ENCODE measurements at places on chromosomes 2 and 18.

DNA sequence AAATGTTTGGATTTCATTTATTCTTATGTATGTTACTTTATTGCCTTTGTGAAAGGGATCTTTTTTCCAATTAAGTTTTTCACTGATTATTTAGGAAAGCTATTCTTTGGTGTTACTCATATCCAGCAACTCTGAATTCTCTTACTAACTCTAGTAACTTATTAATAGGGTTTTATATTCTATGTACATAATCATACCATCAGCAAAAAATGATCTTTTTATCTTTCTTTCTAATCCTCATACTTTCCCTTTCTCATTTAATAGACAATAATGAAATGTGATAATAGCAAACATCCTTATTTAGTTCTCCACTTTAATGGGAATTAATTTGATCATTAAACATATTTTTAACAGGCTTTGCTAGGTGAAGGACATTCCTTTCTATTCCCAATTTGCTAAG, 12.3 kb upstream of the CDKL4 start:
- no peak for DNase-seq

- DNase-seq: no peak
Measured at GRCh38 chr2:26605999-26606846, 34.9 kb downstream of the CIB4 start.

GRCh38 chr18:76437011-76437410, 58.0 kb downstream of the ZNF516 start:
- no peak for DNase-seq

- DNase-seq: no peak
Measured at GRCh38 chr2:47386551-47386950, 16.4 kb upstream of the MSH2 start.

DNA sequence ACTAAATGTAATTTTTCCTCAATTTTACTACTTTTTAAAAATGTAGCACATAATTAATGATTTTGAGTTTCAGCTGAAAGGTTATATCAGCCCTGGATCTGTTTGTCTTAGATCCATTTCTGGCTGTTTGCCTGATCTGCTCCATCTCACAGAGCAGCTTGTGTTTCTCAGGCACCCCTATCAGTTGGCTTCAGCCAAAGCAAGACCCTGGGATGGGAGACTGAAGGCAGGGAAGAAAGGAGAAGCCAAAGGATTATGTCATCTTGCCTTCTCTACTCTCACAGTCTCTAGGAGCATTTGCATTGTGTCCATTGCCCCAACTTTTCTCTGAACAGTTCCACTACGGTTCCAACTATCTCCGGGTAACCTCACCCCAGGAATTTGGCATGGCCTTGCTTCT, 110.5 kb downstream of the CCDC148 start:
- no peak for DNase-seq

DNA sequence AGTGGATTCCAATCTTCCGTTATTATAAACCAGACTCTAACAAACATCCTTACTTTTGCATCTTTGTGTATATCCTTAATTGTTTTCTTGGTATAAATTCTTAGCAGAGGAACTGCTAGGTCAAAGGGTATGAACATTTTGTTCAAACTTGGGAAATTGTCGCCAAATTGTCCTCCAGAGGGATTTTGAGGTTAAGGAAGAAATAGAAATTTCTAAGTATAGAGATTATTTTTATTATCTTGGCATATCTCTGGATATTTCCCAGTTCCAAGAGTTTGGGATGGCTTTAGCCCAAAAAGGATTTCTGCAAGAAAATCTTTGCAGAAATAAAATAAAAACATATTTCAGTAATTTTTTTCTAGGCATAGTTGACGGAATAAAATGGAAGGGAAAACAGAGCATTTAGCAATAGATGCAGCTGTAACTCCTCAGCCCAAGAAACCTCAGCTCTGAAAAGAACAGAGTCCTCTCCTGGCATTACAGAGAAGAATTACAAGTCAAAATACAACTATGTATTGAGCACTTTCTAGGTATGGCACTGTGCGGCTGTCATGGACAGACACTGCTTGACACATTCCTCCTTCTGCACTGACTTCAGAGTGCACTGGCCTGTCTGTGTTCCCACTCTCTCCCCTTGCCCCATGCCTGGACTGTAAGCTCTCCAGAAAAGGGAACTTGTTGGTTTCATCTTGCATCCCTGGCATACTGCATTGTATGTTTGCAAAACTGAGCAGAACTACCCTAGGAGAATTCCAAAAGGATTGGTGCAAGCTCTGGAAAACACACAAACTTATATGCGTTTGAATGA, 117.3 kb upstream of the STON1 start:
- no peak for DNase-seq

DNA sequence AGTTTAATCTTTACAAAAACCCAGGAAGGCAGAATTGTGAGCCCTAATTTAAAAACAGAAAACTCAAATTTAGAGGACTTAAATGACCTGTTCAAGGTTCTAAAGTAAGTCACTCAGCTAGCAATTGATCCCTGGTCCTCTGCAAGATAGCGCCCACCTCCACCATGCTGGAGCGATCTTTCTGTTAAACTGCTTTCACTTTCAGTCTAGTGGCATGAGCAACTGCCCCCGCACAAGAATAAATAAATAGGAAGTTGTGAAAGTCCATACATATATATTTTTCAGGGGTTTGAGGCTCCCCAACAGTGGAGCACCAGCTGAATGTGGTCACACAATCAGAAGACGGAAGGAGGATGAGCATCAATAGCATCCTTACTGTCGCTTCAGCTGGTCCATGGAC, 217.9 kb downstream of the NAPG start:
- DNase-seq: no peak

DNA sequence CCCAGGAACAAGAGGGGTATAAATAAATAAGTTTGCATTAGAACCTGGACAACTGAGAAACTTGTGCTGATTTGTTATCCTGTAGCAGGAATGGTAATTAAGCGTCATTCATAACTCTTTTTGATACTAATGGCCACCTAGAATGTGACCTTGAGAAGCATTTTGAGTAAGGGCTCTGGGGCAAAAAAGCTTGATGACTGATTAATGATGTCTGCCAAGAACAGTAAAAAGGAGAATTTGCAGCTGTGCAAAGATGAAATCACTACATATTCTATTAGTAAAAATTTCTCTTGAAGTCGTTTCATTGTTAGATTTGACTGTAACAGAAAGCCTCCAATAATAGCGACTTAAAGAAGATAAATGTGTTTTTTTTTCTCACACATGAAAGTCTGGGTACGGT, 157.7 kb downstream of the PRKCE start:
- DNase-seq: no peak

- no peak for DNase-seq
Measured at GRCh38 chr18:34872066-34872465, 162.0 kb downstream of the DTNA start.

DNA sequence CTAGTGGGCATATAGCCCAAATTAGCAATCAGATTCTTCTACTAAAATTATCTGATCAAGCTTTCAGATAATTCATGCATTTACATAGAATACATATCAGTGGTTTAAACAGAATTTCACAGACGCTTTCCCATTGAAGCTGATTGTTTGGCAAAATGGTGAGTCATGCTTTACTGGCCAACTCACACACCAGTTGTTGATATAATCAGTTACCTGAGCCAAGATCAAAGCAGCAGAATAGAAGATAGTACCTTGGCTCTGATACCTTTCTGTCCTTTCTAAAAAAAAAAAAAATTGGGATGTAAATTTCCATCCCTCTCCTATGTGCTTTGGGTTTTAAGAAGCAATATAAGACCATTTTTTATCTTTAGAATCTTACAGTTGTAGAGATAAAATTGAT, 178.0 kb downstream of the MCFD2 start:
- no peak for DNase-seq

GRCh38 chr2:85353876-85354285, 447 bp downstream of the RETSAT start:
- DNase-seq: no peak

DNA sequence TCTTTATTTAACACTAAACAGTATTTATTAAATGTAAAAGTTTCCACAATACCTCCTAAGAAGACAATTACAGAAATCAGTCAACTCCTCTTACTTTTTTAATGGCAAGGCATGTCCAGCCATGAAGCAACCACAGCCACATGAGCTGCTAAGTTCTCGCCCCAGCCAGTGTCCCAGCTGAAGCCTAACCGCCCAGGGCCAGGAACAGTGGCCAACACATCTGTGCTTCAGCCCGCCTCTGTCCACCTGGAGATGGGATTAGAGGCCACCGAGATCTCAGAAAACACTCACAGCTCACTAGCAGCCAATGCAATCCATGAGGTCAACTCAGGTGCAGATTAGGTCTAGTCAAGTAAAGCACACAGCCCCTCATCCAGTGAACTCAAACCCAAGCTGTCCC, 40.2 kb downstream of the PID1 start:
- no peak for DNase-seq

DNA sequence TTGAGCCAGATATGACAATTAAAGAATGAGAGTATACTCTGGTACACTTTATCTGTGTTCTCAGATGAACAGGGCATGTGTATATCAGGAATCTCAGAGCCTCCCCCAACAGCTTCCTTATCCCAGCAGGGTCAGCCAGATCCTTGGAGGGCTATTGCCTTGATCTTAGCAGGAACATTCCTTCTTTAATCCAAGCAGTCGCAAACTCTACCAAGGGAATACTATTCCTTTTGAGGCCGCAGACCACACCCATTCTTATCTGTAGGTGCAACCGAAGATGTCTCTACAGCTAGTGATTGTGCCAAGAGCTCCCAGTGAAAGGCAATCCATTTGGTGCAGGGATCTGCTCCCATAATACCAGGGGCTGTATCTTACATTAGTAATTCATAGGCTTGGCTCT, 118.3 kb upstream of the DOK6 start:
- DNase-seq: no peak

- no peak for DNase-seq
Measured at GRCh38 chr2:62495761-62496160, 10.2 kb downstream of the TMEM17 start.

- no peak for DNase-seq
Measured at GRCh38 chr2:99940963-99941362, 201.4 kb downstream of the AFF3 start.

DNA sequence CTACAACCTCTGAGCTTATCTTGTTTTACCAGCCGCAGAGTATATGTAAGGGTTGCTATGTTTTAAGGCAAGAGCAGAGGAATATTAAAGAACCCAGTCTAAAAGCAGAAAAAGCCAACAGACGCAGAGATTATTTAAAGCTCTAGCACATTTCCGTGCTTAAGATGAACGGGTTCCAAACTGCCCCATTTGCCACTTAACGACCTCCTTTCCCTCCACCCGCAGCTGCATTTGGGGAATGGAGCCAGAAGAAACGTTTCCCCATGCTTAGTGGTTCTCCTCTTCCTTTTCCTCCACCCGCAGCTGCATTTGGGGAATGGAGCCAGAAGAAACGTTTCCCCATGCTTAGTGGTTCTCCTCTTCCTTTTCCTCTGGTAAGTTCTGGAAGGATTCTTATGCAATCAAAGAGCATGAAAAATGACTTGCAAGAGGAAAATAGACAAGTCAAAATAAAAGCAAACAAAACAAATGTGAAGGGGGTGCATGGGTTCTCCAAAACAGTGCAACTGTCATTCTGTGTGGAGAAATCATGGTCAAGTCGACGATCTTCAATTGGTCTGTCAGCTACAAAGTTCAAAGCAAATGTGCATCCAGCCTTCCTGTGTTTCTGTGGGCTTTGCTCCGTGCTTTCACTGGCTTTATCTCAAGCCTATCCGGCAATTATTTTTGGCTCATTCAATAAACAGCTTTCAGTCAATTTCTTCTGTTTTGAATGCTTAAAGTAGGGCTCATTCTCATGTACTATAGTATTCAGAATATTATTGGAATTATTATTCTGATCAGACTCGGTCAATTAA, 57.8 kb downstream of the DIPK1C start:
- DNase-seq: no peak

DNA sequence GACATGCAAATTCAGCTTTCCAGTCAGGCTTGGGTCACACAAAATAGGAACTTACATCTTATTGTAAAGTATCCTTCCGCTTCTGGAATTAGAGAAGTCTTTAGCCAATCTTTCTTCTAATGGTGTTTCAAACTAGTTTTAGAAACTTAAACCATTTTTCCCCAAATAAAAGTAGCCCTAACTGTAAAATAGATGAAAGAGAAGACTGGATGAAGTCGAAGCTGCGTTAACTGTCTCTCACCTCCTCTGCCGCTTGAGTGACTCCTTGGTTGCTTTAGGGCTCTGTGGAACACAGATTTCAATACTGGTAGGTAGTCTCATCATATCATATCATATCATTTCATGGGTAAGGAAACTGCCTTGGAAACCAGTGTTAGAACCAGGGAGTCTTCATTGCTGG, 498.4 kb downstream of the XIRP2 start:
- no peak for DNase-seq

GRCh38 chr2:60699617-60700016, 56.5 kb upstream of the PAPOLG start:
- DNase-seq: no peak

DNA sequence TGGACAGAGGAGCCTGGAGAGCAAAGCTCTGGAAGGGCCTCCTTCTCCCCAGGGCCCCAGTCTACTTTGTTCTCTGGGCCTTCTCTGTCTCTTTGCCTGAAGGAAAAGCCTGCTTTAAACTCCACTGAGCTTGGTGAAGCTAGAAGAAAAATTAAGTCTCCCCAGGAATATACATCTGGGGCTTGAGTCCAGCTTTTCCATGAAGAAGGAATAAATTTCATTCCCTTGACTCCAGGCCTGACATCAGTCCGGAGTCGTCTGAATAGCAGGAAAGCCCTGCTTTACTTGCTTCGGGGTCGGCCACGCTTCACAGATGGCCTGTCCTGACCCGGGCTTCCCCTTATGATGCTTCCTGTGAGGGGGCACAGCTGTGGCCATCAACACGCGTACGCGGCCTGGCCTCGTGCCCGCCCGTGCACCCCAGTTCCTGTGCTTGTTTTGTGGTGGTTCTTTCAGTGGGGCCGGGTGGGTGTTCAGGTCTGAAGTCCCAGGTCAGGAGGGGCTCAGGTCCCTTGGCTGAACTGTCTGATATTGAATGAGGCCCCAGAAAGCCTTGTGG, 73.6 kb downstream of the ACOXL start:
- DNase-seq: no peak

Measured in D721Med (cell line).